Caco-2 (cell line): ENCODE measurements at places on chromosomes 5 and 9. TPM values are rescaled to one million over a fixed set of nuclear protein-coding genes. Genes with fewer than 3 reads are reported as not detected.

Gene CORO2A
- 18.9 and 20.0 TPM in 2 replicates for total RNA-seq

Gene MCTP1
- 3.2 TPM in 2 replicates for total RNA-seq

Gene FBP2
- total RNA-seq, result not detected in 2 replicates

Gene MELK
- 57.8 and 59.6 TPM in 2 replicates for total RNA-seq

Gene ADCY2
- total RNA-seq, result not detected in 2 replicates

Gene SPINK5
- total RNA-seq, result 2.2 and 4.2 TPM in 2 replicates

- DNase-seq, result no peak
- H3K4me1 ChIP-seq, result no peaks in the 10 kb centered on the region
- H3K27ac ChIP-seq, result no peak overlapping the region
- no peak overlapping the region for H3K4me3 ChIP-seq
- H3K36me3 ChIP-seq, result no peaks in the 10 kb centered on the region
These were observed 361.1 kb upstream of the TLE4 start for GRCh38 chr9:79210541-79211243.

DNA sequence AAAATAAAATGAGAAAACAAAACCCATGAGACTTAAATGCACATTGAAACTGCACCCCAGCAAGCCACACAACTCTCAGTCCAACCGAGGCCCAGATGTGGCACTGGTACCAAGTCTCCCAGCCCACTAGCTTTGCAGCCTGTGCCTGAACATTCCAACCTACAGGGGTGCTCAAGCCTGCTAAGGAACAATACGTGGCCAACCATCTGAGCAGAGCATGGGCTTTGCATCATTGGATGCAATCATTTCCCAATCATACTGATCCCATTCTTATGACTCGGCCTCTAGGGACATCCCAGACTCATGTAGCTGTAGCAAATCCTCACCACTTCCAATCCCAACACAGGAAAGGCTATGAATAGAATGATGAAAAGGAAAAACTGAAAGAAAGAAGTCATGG, 297.2 kb downstream of the SPOCK1 start:
- H3K27ac ChIP-seq, result no peak overlapping the region
- DNase-seq, result no peak
- no peaks in the 10 kb centered on the region for H3K27me3 ChIP-seq
- H3K36me3 ChIP-seq, result no peaks in the 10 kb centered on the region

GRCh38 chr5:59380350-59380951, 513.1 kb downstream of the PDE4D start:
- no peaks in the 10 kb centered on the region for H3K36me3 ChIP-seq
- H3K4me3 ChIP-seq, result no peak overlapping the region
- no peaks in the 10 kb centered on the region for H3K27me3 ChIP-seq
- peaks cover 7% of the 10 kb centered on the region; the same call in 1 of the 2 replicates for H3K4me1 ChIP-seq

DNA sequence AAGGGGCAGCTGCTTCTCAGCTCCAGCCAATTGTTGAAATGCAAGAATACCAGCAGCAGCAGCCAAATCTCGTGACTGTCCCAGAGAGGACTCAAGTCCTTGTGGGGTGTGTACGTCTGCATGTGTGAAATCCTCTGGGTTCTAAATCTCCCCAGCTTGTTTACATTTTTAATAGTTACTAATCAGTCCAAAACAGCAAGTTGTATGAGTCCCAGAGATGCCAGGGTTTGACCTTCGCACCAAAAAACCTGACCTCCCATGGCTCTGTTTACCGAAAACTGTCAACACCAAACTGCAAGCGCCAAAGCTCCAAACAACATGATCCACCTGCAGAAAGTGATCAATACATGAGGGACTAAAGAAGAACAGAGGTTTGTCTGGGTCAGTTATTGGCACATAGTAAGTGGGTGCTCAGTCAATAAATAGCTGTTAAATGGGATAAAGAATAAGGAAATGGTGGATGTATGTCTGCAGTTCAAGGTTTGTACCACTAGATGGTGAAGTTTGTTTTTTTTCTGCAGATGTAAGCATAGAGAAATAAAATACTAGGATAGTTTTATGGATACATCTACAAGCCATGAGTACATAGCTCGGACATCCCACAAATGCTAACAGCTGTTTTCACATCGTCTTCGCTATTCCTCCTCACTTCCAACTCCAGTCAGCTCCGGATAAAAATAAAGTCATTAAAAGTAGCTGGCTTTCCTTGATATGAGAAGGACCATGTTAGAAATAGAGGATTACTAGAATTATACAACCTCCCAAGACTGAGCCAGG, 85.3 kb upstream of the ADRB2 start:
- no peaks in the 10 kb centered on the region for H3K27me3 ChIP-seq
- H3K27ac ChIP-seq, result no peak overlapping the region
- peak; percentile 45 for DNase-seq
- no peaks in the 10 kb centered on the region for H3K4me1 ChIP-seq

- DNase-seq, result no peak
- no peaks in the 10 kb centered on the region for H3K27me3 ChIP-seq
- H3K4me3 ChIP-seq, result no peak overlapping the region
- no peaks in the 10 kb centered on the region for H3K4me1 ChIP-seq
These were observed 22.7 kb upstream of the MROH2B start for GRCh38 chr5:41093803-41094202.

DNA sequence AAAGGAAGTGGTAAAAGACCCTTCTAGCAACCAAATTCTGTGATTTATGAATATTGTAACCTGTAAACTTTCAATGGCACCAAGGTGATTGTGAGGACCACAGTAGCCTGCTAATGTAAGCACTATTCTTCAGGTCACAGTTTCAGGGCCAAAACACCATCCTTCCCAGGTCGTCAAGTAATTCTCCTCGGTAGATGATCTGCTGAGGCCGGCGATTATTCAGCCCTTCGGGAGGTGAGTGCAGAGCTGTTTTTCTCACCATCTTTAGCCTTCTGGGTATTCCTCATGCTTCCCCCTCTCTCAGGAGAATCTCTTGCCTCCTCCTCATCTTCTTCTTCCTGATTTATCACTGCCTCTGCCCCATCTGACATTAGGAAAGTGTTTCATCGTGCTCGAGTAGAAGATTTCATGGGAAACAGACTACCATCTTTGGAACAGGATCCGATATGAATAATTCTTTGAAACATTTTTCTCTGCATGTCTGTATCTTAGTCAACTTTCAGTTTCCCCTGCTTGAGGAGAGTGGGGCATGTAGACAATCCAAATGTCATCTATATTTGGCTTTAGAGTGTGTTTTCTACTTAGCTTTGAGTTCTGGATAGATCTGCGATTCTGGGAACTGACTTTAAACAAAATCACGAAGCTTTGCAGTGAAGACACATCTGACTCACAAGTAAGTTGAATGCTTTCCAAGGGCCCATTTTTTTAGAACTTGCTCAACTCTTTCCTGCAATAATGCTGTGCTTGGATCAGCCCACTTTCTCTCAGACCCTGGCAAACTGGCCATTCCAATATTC, 173.9 kb downstream of the AOPEP start:
- no peak for DNase-seq
- H3K4me3 ChIP-seq, result no peak overlapping the region
- no peaks in the 10 kb centered on the region for H3K27me3 ChIP-seq
- H3K36me3 ChIP-seq, result no peaks in the 10 kb centered on the region
- H3K27ac ChIP-seq, result no peak overlapping the region

- no peak overlapping the region for H3K27ac ChIP-seq
- no peaks in the 10 kb centered on the region for H3K36me3 ChIP-seq
- H3K27me3 ChIP-seq, result no peaks in the 10 kb centered on the region
- no peak for DNase-seq
- no peaks in the 10 kb centered on the region for H3K4me1 ChIP-seq
These were observed 151.2 kb downstream of the SNCAIP start for GRCh38 chr5:122463221-122463620.

DNA sequence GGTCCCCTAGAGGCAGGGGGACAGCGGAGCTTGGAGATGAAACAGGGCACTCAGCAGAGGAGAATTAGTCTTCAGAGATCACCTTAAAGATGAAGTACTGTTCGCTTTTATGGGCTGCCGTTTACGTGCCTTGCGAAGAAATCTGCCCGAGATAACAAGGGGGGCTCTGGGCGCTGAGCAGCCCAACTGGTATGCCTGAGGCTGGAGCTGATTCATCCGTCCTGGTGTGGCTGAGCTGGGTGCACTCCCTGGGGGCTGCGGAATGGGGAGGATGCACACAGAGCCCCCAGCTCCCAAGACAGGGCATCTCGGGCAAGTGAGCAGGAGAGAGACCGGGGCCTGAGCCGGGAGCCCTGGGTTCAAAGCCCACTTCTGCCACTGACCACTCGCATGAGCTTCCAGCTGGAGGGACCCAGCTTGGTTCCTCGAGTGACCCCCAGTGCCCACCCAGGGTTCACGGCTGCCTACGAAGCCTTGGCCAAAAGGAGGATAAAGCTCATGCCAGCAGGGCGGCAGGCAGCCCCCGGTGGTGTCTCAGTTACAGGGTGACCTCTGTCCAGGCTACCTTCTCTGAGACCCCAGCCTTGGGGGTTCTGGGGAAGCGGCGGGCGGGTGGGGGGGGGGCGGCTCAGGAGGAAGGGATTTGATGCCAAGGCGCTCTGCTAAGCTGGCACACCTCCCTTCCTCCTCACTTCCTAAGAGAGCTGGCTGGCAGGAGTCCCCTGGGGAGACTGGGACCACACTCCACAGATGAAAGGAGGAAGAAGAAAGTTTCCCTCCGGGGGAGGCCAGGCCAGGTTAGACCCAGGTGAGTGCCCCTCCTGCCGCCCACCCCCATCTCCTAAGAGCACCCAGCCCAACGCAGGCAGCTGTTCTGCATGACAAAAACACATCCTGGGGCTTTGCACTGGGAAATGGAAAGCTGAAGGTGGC, 5.7 kb downstream of the FIBCD1 start:
- H3K4me1 ChIP-seq, result peaks cover 20% of the 10 kb centered on the region
- no peak for DNase-seq
- H3K27me3 ChIP-seq, result peaks cover 1% of the 10 kb centered on the region; the same call in 1 of the 2 replicates

DNA sequence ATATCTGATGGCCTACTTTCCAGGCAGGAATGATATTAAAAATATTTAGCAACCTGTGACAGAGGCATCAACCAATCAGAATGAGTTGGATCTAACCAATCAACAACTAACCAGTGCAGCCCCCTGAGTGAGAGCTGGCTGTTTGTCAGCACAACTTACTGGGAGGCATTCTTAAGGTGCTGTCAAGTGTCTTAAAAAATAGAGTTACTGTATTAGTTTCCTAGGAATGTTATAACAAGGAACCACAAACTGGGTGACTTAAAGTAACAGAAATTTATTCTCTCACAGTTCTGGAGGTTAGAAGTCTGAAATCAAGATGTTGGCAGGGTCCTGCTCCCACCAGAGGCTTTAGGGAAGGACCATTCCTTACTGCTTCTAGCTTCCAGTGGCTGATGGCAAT, 85.2 kb downstream of the ATG10 start:
- H3K4me1 ChIP-seq, result no peaks in the 10 kb centered on the region
- H3K4me3 ChIP-seq, result no peak overlapping the region
- no peak overlapping the region for H3K27ac ChIP-seq
- no peaks in the 10 kb centered on the region; the same call in 1 of the 2 replicates for H3K27me3 ChIP-seq
- no peaks in the 10 kb centered on the region for H3K36me3 ChIP-seq

DNA sequence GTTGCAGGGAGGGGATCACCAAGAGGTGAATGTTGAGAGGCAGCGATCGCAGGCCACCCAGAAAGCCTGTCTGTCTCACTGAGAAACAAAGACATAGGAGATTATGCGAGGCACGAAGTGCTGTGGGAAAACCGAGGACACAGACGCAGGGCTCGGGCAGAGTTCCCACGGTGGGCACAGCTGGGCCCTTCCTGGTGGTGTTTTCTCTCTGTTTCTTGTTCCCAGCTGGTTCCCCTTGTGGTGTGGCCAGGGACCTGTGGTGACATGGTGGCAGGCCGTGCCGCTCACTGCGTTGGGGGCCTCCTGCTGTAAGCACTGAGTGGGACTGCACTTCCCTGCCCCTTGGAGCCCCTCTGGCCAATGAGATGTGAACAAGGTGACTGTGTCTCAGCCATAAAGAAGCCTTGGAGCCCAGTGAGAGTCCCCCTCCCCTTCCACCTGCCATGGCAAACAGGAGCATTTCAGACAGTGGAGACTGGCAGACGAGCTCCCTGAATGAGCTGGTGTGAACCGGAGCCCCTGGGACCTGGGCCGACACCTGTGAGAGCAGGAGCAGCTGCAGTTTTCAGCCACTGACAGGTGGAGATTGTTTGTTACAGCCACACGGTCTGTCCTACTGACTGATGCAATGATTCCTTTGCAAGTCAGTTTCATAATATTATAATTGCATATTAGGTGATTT, 13.2 kb upstream of the IRX4 start:
- H3K4me1 ChIP-seq, result no peaks in the 10 kb centered on the region
- no peak overlapping the region for H3K4me3 ChIP-seq
- H3K36me3 ChIP-seq, result no peaks in the 10 kb centered on the region
- H3K27ac ChIP-seq, result no peak overlapping the region
- DNase-seq, result no peak

DNA sequence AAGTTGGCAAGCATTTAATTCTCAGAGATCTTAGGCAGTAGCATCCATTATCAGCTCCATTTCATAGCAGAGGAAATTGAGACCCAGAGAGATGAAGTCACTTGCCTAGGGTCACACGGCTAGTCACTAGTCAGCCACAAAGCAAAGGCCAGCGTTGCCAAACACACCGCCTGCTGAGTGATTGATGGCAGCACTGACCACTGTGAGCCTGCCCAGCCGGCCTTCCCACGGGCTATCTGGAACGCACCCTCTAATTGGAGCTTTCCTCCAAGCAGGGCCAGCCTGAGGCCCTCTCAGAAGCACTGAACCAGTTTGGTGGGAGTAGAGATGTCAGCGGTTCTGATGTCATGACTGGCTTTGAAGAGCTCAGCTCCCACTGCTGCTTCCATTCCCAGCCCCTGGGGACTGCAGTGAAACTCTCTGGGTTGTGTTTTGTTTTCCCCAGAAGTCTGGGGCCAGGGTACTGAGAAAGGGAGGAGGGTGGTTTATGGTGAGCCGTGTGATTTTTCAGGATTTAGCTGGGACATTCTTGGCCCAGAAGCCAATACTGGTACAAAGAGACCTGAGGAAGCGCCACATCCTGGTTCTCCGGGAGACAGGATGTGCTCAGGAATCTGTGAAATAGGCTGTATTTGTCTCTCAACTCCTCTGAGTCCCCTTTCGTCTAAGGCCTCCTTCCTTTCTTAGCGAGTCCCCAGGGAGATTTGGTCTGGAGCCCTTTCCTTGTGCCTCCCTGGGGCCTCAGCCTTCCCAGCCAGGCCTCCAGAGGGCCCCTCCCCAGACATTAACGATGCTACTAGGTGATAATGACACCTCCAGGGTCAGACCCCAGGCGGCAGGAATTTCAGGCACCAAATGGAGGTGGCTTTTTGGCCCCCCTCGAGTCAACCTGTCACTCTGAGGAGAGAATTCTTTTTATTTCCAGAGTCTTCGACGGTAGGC, 44.5 kb downstream of the SPRY4 start:
- no peaks in the 10 kb centered on the region for H3K27me3 ChIP-seq
- peaks cover 23% of the 10 kb centered on the region for H3K4me1 ChIP-seq
- DNase-seq, result peak; percentile 77
- no peak overlapping the region for H3K4me3 ChIP-seq
- peak overlapping the region; percentile 22 for H3K27ac ChIP-seq
- H3K36me3 ChIP-seq, result no peaks in the 10 kb centered on the region

- no peaks in the 10 kb centered on the region for H3K36me3 ChIP-seq
- DNase-seq, result no peak
- H3K27me3 ChIP-seq, result no peaks in the 10 kb centered on the region
- H3K4me1 ChIP-seq, result no peaks in the 10 kb centered on the region
These were observed 624.2 kb downstream of the KCTD16 start for GRCh38 chr5:144794922-144795321.

GRCh38 chr9:101047848-101048397, 19.4 kb downstream of the PLPPR1 start:
- H3K36me3 ChIP-seq, result no peaks in the 10 kb centered on the region
- no peaks in the 10 kb centered on the region for H3K27me3 ChIP-seq
- H3K27ac ChIP-seq, result no peak overlapping the region
- DNase-seq, result no peak
- no peak overlapping the region for H3K4me3 ChIP-seq
